ENCODE measurements at places on chromosomes 2 and 18.

DNA sequence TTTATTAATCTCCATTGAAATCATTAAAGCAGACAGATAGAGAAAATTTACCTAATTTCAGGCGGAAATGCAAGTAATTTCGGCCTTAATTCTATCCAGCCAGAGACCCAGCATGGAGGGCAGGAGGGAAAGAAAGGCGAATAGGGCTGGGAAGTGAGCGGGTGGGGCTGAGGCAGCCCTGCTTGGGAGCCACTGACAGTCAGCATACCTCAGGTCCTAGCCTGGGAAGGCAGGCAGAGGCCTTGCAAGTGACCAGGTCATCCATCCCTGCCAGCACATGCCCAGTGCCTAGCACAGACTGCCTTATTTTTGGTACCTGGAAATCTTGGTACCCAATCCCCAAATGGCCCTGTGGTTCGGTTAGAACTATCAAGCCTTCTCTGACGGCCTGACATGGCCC, 1.5 kb downstream of the GDF7 start:
- no peak for DNase-seq

GRCh38 chr2:204544961-204545860, at the start of gene PARD3B:
Gene PARD3B, plus strand, starts transcription at chr2:204545475. Its CDS starts 525 bp downstream, at chr2:204546000.
- no peak for DNase-seq

GRCh38 chr2:206083602-206084438, 2.2 kb downstream of the INO80D start:
- DNase-seq = no peak

GRCh38 chr2:44130441-44130840, 38.2 kb upstream of the PPM1B start:
- no peak for DNase-seq

- DNase-seq = no peak
These were observed 22.0 kb downstream of the NTSR2 start for GRCh38 chr2:11647834-11648600.

GRCh38 chr2:173002751-173003541, 72.7 kb upstream of the MAP3K20 start:
- DNase-seq = no peak

- no peak for DNase-seq
These were observed 824.9 kb downstream of the GALR1 start for GRCh38 chr18:78074400-78075020.

- DNase-seq = no peak
These were observed 69.4 kb upstream of the MMADHC start for GRCh38 chr2:149656996-149657395.

DNA sequence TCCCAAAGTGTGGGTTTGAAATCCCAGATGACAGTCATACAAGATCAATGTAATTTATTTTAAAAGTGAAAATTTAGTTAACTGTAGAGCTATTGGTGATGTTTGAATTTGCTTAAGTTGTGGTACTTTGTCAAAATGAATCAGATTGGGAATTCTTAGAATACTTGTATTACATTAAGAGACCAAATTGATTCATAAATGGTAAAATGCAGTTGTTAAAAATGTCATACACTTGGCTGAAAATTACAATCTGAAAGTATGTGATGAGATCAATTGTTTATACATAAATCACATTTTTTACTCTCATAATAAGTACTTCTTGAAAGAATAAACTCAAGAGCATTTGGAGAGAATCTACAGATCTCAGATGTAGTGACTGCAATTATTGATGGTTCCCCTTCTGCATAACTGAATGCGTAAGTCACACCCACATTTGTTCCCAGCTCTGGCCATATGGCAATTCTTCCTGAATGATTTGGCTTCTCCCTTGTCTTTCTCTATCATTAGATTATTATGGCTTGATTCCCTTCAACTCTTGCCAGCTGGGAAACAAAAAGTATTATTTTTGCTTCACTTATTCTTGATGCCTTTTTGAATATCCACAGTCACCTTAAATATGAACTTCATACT, 558.5 kb downstream of the CPS1 start:
- DNase-seq = no peak

DNA sequence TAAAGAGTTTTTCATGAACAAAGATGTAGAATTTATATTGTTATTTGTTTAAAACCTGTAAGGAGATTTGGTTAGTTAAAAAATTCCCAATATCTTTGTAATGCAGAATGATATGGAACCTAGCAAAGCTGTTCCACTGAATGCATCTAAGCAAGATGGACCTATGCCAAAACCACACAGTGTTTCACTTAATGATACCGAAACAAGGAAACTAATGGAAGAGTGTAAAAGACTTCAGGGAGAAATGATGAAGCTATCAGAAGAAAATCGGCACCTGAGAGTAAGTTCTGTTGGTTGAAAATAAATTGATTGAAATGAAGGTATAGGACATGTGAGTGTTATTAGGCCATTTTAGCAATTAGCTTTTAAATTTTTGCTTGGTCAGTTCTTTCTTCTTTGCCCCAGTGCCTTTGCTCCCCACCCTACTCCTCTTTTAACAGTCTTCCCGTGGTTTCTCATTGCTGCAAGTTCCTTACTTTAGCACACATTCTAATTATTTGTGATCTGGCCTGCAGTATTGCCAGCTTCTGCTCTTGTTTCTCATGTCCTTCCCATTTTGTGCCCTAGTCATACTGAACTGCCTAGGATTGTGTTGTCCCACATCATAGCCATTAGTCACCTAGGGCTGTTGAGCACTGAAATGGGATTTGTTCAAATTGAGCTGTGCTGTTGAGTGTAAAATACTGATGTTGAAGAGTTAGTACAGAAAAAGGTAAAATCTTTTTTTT, 36.6 kb downstream of the VAPA start:
- DNase-seq = no peak

DNA sequence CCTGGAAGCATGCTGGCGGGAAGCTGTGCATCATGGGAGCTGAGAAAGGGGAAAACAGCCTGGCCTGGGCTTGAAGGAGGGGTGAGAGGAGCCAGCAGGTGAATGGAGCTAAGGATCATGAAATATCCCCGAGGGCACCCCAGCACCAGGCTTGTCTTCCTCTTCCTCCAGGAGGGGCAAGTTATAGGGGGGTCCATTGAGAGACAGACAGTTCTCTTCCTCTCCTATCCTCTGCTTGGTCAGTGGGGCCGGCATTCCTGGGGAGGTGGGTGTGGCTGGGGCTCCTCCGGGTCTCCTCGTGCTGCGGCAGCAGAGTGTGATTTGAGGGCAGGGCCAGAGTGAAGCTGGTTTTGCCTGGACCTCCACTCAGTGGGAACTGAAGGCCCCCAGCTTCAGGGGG, 78.9 kb downstream of the LIPG start:
- no peak for DNase-seq

GRCh38 chr2:233680361-233681045, 1.2 kb upstream of the UGT1A7 start:
- no peak for DNase-seq

GRCh38 chr2:153072813-153073212, 354.4 kb downstream of the ARL6IP6 start:
- DNase-seq = no peak

DNA sequence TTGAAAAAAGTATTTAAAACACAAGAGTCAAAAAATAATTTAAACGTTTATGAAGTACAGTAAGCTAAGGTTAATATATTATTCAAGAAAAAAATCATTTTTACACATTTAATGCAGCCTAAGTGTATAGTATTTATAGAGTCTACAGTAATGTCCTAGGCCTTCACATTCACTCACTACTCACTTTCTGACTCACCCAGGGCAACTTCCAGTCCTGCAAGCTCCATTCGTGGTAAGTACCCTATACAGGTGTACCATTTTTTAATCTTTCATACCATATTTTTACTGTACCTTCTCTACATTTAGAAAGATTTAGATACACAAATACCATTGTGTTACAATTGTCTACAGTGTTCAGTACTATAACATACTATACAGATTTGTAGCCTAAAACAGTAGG, 20.9 kb upstream of the RPRD1A start:
- no peak for DNase-seq

GRCh38 chr2:240021488-240022104, 3.5 kb downstream of the NDUFA10 start:
- peak; percentile 37 for DNase-seq

GRCh38 chr2:230991598-230991997, 4.3 kb upstream of the SPATA3 start:
- no peak for DNase-seq

DNA sequence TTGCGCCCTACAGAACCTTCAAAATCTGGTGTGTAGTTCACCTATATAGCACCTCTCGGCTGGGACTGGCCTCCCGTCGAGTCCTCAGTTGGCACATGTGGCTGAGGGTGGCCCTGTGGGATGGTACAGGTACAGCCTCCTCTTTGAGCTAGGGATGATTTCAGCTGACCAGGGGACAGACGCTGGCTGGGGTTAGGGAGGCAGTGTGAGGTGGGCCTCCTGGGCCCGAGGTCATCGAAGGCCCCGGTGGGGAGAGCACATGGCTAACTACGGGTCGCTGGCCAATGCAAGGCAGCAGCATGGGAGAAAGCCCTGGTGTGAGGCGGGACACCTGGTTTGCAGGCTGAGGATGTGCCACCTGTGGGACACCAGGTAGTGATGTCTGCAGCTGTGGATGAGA, 304.8 kb downstream of the GBX2 start:
- DNase-seq = no peak

DNA sequence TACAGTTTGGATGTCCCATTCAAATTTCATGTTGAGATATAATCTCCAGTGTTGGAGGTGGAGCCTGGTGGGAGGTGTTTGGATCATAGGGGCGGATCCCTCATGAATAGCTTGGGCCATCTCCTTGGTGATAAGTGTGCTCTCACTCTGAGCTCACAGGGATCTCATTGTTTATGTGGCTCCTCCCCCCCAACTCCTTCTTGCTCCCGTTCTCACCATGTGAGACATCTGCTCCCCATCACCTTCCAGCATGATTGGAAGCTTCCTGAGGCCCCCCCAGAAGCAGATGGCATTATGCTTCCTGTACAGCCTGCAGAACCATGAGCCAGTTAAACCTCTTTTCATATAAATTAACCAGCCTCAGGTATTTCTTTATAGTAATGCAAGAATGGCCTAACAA, 3.0 kb upstream of the INPP1 start:
- no peak for DNase-seq

GRCh38 chr18:2896990-2897389, 50.2 kb downstream of the EMILIN2 start:
- DNase-seq = no peak

GRCh38 chr2:158060835-158061435, 40.7 kb upstream of the UPP2 start:
- DNase-seq = no peak

DNA sequence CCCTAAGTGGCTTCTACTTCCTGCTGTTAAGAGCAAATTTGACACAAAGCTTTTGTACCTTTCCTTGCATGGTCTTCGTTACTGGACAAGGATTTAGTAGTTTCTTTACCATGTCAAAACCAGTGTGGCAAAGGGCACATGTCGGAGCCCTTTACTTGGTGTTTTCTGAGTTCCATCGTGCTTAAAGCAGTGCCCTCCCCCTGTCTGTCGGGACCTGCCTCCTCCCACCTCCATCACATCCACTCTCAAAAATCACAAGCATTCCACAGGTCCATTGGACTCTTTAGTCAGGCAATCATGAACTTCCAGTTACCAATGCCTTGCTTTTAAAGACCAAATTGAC, 763 bp downstream of the CCDC141 start:
- DNase-seq = no peak

DNA sequence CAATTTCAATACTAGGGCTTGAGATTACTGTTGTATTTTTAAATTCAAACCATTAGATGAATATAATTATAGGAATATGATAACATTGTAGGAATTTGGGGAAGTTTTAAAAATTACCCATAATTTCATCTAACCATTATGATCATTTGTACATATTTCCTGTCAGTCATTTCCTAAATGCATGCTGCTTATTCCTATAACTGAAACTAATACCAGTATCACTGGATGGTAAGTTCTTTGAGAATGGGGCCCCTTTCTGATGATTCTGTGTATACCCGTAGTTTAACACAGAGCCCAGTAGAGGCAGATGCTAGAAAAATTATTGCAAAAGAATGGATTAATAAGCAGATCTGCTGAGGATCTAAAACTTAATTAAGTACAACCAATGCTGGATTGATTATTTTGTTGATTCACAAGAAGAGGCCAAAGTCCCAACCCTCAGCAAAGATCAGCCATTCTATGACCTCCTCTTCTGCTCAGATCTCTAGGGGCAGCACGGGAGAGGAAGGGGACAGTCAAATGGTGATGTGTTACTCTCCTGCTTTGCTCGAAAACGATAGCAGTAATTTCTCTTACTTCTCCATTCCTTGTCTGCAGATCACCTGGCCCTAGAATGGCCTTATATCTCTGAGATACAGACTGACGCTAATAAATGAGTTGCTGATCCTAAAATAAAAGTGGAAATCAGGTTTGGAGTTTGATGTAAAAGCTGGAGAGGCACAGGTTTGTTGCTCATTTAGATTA, 69.5 kb upstream of the PELI1 start:
- no peak for DNase-seq

DNA sequence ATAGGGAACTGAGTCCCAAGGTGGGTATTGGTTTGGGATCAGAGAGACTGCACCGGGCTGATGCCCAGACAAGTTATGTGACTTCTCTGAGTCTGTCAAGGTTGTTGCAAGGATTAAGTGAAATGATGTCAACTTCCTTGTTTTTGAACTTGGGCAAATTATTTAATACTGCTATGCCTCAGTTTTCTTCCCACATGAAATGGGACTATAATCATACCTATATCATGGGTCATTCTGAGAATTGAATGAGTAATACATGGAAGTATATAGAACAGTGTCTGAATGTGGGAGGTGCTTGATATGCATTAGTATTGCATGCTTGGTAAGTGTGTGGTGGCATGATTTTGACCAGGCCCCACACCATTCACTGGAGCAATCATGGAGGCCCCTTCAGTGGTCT, 99.0 kb downstream of the PRKCE start:
- no peak for DNase-seq

DNA sequence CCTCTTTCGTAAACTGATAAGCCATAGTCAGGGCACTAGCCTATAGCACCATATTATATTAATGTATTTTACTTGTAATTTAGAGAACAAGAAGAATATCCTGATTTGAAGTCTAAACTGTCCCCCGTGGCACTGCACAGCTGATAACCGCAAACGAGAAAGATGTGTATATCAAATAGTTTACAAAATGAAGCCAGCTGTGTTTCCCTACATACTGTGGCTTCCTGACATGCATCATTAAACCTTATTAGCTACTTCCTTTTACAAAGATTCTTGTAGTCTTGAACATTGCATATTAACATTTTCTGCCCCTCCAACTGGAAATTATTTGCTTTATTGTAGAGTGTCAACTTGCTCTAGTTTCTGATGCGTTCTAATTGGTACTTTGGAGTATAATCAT, 153.5 kb upstream of the NFATC1 start:
- DNase-seq = no peak

DNA sequence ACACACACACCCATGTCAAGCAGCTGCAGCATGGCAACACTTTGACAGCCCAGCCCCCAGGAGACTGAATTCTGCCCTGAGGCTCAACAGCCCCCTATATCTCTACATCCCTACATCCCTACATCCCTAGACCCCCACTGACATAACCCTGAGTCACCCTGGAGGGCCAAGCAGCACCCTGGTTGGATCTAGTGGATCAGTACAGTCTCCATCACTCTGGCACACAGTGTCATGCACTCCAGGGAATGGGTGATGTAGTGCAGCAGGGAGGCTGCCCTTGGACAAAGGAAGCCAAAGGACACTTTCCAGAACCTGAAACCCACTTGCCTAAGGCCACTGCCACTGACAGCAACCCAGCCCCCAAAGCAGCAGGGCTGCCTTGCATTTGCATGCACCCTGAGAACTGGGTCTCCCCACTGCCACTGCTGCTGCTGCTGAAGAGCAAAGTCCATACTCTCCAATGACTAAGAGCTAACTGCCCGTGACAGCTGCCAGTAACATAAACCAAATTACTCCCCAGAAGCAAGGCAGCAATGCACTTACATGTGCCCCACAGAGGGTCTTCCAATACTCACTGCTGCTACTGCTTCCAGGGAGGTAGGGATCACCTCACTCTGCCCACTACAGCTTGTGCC, 681.6 kb upstream of the KLHL29 start:
- DNase-seq = no peak
